ENCODE measurements at places on chromosomes 6 and 20.

GRCh38 chr6:159172091-159172491 lies 2.9 kb downstream of the FNDC1 start:
- no peaks in the 10 kb centered on the region for H3K36me3 ChIP-seq
- DNase-seq: no peak
- H3K27me3 ChIP-seq: no peaks in the 10 kb centered on the region
- H3K4me1 ChIP-seq: no peaks in the 10 kb centered on the region
- H3K27ac ChIP-seq: no peak overlapping the region

DNA sequence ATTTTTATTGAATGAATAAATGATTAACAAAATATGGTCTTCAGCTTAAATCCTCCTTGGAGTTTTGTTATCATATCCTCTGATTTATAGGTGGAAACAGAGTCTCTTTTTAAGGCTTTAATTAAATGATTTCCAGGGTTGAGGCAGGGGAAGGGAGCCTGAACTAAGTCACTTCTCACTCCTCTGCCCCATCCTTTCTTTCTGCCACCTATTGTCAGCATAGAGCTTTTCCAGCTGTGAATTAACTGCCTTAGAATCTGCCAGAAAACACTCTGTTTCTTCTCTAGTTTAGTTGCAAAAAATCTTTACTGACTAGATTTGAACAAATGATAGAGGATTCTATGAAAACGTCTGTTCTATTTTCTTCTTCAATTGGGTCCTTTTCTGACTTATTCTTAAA lies 9.8 kb downstream of the OGFRL1 start:
- no peak overlapping the region for H3K4me3 ChIP-seq
- no peaks in the 10 kb centered on the region for H3K27me3 ChIP-seq
- H3K36me3 ChIP-seq: no peaks in the 10 kb centered on the region
- no peak for DNase-seq
- H3K27ac ChIP-seq: no peak overlapping the region
- peaks cover 20% of the 10 kb centered on the region for H3K4me1 ChIP-seq

- H3K27me3 ChIP-seq: no peaks in the 10 kb centered on the region
- H3K4me3 ChIP-seq: no peak overlapping the region
- DNase-seq: no peak
Measured at GRCh38 chr6:53327017-53327395, 21.7 kb downstream of the ELOVL5 start.

DNA sequence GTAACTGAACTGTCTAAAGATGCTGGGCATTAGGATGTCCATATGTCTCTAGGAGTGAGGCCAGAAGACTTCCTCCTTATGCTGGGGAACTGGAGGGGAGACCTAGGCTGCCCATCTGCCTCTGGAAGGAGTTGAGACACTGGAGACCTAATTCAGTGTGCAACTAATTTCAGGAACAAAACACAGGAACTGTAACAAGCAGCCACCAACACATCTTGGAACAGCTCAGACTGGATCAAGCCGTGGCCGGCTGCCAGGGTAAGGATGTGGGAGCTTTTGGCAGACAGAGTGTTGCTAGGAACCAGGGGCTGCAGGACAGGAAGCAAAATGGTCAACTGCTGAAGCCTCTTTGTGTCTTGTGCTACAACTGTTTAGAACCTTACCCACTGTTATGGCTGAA lies 16.4 kb upstream of the MAS1 start:
- H3K4me3 ChIP-seq: no peak overlapping the region
- no peaks in the 10 kb centered on the region for H3K36me3 ChIP-seq
- DNase-seq: no peak
- no peak overlapping the region for H3K27ac ChIP-seq
- no peaks in the 10 kb centered on the region for H3K27me3 ChIP-seq

- DNase-seq: peak; percentile 52
- H3K27me3 ChIP-seq: no peaks in the 10 kb centered on the region
- no peak overlapping the region for H3K27ac ChIP-seq
- no peak overlapping the region for H3K4me3 ChIP-seq
Measured at GRCh38 chr6:166935353-166935752, 21.0 kb downstream of the RNASET2 start.

DNA sequence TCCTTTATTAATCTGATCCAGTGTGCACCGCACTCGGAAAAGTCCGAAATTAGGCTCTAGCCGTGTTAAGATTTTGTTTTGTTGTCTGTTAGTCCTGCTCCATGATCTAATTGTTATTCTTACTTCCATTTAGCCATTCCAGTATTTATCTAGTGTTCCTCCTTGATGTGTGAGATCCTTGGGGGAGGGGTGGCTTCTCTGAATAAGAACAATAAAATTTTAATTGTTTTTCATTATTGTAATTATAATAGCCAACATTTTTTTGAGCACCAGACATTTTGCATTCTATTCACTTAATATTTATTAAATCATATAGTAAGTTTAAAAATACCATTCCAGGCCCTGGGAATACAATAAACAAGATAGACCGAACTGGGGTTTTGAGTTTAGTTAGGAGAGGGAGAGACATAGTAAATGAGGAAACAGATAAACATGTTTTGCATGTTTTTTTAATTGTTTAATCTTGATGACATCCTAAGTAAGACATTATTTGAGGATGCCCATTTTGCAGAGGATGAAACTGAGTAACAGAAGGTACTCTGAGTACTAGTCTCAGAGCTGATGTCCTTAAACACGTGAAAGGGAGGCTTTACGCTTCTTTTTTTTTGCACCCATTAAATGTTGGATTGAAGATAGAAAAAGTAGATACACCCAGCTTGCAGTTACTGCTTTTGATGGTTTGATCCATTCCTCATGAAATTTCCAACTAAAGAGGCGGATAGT lies 1.2 kb downstream of the CBFA2T2 start:
- no peaks in the 10 kb centered on the region for H3K27me3 ChIP-seq
- DNase-seq: no peak
- H3K27ac ChIP-seq: peak overlapping the region; percentile 95
- H3K4me3 ChIP-seq: peak overlapping the region; percentile 96
- H3K36me3 ChIP-seq: no peaks in the 10 kb centered on the region
- H3K4me1 ChIP-seq: peaks cover 42% of the 10 kb centered on the region

GRCh38 chr6:23927935-23928334 lies 198.1 kb upstream of the NRSN1 start:
- no peak for DNase-seq
- H3K4me3 ChIP-seq: no peak overlapping the region
- H3K27ac ChIP-seq: no peak overlapping the region
- H3K36me3 ChIP-seq: no peaks in the 10 kb centered on the region
- no peaks in the 10 kb centered on the region for H3K4me1 ChIP-seq

- H3K36me3 ChIP-seq: no peaks in the 10 kb centered on the region
- no peak overlapping the region for H3K27ac ChIP-seq
- H3K4me1 ChIP-seq: peaks cover 11% of the 10 kb centered on the region
- H3K27me3 ChIP-seq: no peaks in the 10 kb centered on the region
- H3K4me3 ChIP-seq: no peak overlapping the region
Measured at GRCh38 chr6:85412911-85413430, 36.9 kb upstream of the NT5E start.

- H3K27ac ChIP-seq: no peak overlapping the region
- no peaks in the 10 kb centered on the region for H3K36me3 ChIP-seq
- no peaks in the 10 kb centered on the region for H3K27me3 ChIP-seq
- no peaks in the 10 kb centered on the region for H3K4me1 ChIP-seq
- no peak overlapping the region for H3K4me3 ChIP-seq
Measured at GRCh38 chr6:132651062-132651461, 7.9 kb downstream of the TAAR1 start.

- no peak for DNase-seq
- peak overlapping the region; percentile 53 for H3K27ac ChIP-seq
- peaks cover 30% of the 10 kb centered on the region for H3K4me1 ChIP-seq
- H3K36me3 ChIP-seq: no peaks in the 10 kb centered on the region
- H3K4me3 ChIP-seq: no peak overlapping the region
Measured at GRCh38 chr6:138028893-138029292, 78.3 kb downstream of the PERP start.

DNA sequence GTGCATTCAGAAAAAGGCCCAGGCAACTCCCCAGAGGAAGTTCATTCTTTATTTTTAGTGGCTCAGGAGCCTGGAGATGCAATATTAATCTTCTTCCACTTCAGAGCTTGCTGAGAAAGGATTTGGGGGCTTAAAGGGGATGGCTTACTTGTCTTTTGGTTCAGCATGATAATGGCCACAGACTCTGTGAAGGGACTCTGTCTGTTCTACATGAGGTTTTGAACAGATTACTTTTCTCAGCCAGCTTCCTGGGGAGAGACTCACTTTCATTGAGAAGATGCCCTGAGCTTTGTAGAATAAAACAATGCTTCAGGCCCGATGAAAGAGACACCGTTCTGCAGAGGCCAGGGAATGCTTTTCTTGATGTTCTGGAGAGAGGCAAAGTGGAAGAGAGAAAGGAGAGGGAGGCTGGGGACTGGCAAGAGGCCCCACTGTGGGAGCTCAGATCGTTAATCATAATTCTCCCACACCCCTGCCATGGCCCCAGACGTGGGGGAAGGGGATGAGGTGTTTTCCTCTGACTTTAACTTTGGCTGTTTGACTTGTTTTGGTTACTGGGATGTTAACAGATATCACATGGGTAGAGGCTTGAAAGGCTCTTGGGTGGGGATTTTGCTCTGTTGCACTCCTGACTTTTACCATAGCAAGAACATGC lies 19.1 kb downstream of the SCP2D1 start:
- H3K27me3 ChIP-seq: no peaks in the 10 kb centered on the region
- no peak overlapping the region for H3K4me3 ChIP-seq
- no peaks in the 10 kb centered on the region for H3K4me1 ChIP-seq
- DNase-seq: no peak

- no peak for DNase-seq
- H3K27me3 ChIP-seq: no peaks in the 10 kb centered on the region
Measured at GRCh38 chr6:146097586-146097985, 68.7 kb downstream of the GRM1 start.

- H3K36me3 ChIP-seq: no peaks in the 10 kb centered on the region
- H3K27me3 ChIP-seq: no peaks in the 10 kb centered on the region
- no peak overlapping the region for H3K27ac ChIP-seq
- no peak for DNase-seq
Measured at GRCh38 chr6:77038807-77039206, 424.5 kb downstream of the HTR1B start.

DNA sequence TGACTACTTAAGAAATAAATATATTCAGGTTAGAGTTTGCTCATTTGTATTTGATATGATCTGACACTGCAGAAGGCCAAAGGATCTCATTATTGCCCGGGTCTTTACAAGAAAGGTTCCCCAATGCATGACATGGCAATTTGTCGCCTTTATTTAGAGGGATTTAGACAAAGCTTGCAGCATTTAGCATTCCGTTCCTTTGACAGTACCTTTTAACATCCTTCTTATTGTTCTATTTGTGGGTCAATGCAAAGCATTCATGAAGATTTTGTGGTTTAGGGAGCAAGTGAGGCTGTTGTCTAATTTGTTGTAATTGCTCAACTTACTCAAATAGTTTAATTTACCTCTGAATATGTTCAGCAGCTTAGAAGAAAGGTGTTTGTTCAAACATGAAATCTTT lies 230.8 kb upstream of the FLRT3 start:
- H3K36me3 ChIP-seq: no peaks in the 10 kb centered on the region
- H3K4me3 ChIP-seq: no peak overlapping the region
- no peaks in the 10 kb centered on the region for H3K27me3 ChIP-seq
- DNase-seq: no peak
- no peaks in the 10 kb centered on the region for H3K4me1 ChIP-seq

DNA sequence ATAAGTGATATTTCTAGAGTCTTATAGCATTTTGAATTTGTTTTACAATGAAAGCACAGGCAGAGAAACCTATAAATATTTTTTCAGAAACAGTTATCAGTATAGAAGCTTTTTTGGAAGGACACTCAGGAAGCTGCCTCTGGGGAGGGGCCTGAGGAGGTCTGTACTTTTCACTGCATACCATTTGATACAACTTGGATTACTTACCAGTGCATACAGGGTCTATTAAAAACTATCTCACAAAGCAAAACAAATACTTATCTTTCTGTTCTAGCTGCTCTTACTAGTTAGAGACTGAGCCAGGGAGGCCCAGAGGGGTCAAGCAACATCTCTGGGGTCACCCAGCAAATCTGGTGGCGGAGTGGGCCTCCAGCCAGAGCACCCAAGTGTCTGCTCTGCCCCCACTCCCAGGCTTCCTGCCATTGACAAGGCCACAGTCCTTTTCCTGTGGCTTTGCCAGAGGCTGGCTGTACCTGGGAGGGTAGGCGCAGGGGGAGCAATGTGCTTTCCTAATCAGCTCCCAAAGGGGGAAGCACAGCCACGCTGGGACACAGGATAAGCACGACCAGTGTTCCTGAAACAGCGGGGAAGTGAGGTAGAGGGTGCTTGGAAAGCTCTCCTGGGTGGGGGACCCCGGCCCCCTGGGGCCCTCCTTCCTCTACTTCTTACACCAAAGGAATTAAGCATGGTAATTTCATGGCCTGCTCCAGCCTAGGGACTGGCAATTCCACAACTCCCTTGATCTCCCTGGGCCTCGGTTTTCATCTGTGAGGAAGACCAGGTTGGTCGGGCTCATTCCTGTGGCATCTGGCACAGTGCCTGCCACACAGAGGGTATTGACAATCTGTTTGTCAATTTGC lies 7.8 kb downstream of the TCF15 start:
- no peaks in the 10 kb centered on the region for H3K4me1 ChIP-seq
- no peak for DNase-seq
- no peak overlapping the region for H3K4me3 ChIP-seq
- no peaks in the 10 kb centered on the region for H3K36me3 ChIP-seq
- H3K27me3 ChIP-seq: no peaks in the 10 kb centered on the region

- H3K27me3 ChIP-seq: no peaks in the 10 kb centered on the region
- no peak overlapping the region for H3K4me3 ChIP-seq
- H3K27ac ChIP-seq: no peak overlapping the region
- H3K4me1 ChIP-seq: peaks cover 19% of the 10 kb centered on the region
- no peaks in the 10 kb centered on the region for H3K36me3 ChIP-seq
Measured at GRCh38 chr6:89295981-89296380, 19.1 kb downstream of the GABRR2 start.

GRCh38 chr6:136651982-136652381 lies 101.8 kb upstream of the MAP7 start:
- no peaks in the 10 kb centered on the region for H3K27me3 ChIP-seq
- no peak overlapping the region for H3K4me3 ChIP-seq
- no peak overlapping the region for H3K27ac ChIP-seq

GRCh38 chr6:82840571-82840970 lies 225.1 kb downstream of the UBE3D start:
- no peaks in the 10 kb centered on the region for H3K4me1 ChIP-seq
- no peaks in the 10 kb centered on the region for H3K27me3 ChIP-seq
- H3K27ac ChIP-seq: no peak overlapping the region

DNA sequence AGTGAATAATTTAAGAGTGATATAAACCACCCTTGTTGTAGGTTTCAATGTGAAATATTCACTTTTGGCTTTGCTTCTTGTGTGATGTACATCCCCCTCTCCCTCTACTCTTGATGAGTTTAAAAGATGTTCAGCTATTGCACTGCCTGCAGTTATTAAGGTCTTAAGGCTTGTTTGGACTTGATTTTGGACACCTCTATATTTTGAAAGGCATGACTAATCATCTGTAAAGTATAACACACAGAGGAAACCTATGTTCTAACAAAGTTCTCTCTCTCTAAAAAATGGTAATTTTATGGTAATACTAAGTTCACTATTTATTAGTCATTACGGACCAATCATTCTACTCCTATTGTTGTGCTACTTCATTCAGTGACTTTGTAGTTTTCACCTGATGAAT lies 1719.9 kb downstream of the GRIK2 start:
- no peak overlapping the region for H3K27ac ChIP-seq
- H3K36me3 ChIP-seq: no peaks in the 10 kb centered on the region
- H3K27me3 ChIP-seq: no peaks in the 10 kb centered on the region
- no peak for DNase-seq
- H3K4me1 ChIP-seq: no peaks in the 10 kb centered on the region
